ENCODE measurements at places on chromosomes 3 and 15.

- no peak for DNase-seq
Measured at GRCh38 chr3:169420429-169420828, 243.1 kb downstream of the MECOM start.

DNA sequence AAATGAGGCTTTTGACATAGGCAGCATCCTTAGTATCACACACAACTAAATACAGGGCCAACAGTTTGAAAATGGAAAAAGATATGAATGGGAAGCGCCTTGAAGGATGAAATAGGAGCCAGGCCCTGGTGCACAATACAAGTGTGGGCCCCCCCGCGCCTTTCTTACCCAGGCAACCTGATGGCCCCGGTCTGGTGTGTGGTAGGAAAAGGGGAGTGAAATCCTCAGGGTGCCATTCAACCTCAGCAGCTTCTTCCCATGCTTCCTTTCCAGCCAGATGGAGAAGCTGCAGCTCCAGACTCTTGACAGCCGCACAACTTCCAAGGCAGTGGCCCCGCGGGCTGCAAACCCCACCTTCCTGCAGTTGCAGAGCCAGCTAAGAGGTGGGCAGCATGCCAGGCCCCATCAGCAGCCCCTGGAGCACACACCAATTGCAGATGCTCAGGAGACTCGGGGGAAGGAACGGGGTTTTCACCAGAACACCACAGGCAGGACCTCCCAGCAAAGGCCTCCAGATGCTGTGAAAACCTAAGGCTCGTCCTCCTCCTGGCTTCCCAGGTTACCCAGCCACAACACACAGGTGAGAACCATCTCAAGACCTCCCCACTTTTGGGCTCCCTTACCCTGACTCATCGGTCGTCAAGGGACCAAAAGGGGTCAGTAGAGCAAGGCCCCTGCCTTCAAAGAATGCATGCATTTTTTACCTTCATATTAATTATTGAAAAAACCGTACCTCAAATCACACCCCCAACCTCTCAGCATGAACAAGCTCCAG lies 101.6 kb downstream of the CPN2 start:
- no peak for DNase-seq

GRCh38 chr3:141021261-141021660 lies 29.9 kb upstream of the SPSB4 start:
- no peak for DNase-seq

DNA sequence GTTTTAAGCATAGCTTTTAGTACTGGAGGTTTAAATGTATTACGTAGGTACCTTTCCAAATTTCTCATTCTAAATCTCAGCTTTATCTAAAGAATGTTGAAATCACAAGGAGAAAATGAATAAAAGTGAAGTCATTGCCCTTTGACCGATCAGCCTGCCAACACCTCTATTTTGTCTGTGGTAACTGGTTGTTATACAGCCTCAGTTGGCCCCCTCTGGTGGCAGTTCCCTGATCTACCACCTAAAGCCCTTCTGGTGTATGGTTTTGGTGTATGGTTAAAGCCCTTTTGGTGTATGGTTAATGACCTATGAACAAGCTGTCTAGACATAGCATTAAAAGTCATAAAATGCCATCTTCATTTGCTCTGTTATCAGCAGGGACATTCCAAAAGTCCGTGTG lies 378.2 kb upstream of the AZI2 start:
- peak; percentile 8 for DNase-seq

DNA sequence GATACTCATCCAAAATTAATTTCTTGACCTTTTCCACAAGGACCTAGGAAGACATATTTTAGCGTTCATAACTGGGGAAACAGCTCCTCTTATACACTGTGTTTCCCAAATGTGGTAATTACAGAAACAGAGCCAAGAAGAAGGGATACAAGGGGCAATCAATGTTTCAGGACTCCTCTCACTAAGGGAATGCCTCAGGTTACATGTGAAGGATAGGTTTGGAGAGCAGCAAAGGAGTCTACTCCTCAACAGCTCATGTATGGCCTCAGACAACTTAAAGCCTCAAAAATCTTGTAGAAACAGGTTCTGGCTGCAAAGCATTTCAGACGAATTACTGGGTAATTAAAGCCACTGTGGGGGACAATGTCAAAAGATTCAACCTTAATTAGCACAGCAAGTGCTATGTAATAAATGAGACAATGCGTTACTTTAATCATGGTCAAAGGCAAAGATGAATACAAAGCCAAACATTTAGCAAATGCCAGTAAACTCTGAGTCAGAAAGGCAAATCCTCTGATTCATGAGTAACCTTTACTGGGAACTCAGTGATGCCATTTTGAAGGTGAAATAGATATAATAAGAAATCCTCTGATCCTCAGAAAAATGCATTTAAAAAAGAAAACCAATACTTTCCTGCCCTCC lies 1111.2 kb downstream of the TUSC7 start:
- no peak for DNase-seq

GRCh38 chr3:189944285-189945145 lies 176.2 kb downstream of the P3H2 start:
- peak; percentile 30 for DNase-seq

DNA sequence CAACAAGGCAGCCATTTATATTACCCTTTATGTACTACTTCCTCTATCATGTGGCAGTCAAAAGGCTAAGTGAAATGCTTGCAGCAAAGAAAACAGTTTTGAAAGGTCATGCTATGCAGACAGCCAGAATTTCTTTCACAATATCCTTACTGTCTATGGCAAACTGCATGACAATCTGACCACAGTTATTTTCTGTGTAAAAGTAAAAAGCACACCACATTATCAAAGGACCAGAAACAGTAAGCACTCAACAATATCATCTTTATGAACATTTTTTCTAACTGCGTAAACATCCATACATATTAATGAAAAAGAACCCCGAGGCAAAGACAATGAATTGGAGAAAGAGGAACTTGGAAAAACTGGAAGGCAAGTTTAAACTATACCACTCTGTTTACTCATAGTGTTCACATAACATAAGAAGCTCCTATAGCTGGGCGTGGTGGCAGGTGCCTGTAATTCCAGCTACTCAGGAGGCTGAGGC lies 47.9 kb downstream of the PIK3CB start:
- DNase-seq, result no peak

Measured in stimulated activated CD4-positive, alpha-beta T cell treated with anti-CD3 and anti-CD28 coated beads, Interleukin-1b, Interleukin-23, amount 100 ng/mL, for 48 hours (primary cell).